Fibroblast of villous mesenchyme (primary cell): ENCODE measurements at places on chromosomes 13 and 19.
A peak's percentile ranks its signal among the peaks of the same experiment; 100 is the strongest.

- no peak for DNase-seq
Measured at GRCh38 chr13:106295971-106296370, 239.5 kb downstream of the EFNB2 start.

DNA sequence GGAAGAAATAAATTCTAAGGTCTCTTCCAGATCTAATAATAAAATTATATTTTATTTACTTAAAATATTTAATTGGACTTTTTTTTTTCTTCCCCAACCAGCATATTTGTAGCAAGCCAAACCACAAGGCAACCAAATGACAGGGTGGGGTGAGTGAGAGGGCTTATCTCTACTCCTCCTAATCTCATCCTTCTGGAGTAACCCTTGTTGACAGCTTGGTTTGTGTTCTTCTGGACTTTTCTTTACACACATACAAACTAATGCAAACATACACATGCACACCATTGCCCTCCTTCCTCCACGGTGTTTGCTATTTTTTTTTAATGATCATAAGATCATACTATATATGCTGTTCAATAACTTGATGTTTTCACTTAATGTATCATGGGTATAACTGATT, 383.1 kb downstream of the DLEU7 start:
- DNase-seq = peak; percentile 24

DNA sequence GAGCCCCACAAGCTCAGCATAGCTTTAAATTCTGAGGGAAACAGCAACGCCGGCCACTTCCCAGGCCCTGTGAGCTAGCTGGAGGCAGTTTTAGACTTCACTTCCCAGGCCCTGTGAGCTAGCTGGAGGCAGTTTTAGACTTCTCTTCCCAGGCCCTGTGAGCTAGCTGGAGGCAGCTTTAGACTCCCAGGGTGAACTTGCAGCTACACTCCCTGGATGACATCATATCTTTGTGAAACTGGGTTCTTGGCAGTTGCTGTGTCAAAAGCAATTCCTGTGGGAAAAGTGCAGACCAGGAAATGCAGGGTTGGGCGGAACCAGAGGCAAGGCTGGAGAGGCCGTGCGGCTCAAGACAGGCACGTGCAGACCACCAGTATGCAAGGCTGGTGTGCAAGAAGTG, 12.7 kb downstream of the SOX1 start:
- DNase-seq = no peak

GRCh38 chr13:106507560-106508274, 27.7 kb downstream of the EFNB2 start:
- DNase-seq = peak; percentile 96

- no peak for DNase-seq
Measured at GRCh38 chr19:54707962-54708361, 16.3 kb upstream of the KIR3DL3 start.

- DNase-seq = peak; percentile 73
Measured at GRCh38 chr13:31965361-31966066, 66.1 kb upstream of the FRY start.

DNA sequence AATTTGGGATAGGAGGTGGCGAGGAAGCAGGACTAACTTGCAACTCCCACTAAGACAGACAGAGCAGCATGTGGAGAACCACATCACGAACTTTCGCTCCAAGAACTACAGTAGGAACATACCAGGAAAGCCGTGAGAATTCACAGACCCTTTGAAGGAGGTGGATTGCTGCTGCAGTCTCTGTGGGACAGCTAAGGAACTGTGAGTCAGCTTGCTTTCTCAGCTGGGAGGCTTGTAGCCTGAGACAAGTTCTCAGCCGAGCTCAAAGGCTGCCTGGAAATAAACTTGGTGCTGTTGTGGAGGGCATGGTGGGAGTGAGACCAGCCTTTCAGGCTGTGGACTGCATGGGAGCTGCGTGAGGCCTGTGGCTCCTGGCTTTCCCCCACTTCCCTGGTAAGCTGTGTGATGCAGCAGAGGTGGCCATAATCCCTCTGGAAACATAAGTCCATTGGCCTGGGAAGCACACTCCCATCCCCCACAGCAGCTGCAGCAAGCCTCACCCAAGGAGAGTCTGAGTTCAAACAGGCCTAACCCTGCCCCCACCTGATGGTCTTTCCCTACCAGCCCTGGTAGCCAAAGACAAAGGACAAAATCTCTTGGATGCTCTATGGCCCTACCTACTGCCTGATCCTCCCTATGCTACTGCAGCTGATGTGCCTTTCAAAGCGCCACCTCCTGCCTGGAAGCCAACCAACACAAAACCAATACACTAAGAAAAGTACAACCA, 441.1 kb upstream of the HTR2A start:
- peak; percentile 71 for DNase-seq

DNA sequence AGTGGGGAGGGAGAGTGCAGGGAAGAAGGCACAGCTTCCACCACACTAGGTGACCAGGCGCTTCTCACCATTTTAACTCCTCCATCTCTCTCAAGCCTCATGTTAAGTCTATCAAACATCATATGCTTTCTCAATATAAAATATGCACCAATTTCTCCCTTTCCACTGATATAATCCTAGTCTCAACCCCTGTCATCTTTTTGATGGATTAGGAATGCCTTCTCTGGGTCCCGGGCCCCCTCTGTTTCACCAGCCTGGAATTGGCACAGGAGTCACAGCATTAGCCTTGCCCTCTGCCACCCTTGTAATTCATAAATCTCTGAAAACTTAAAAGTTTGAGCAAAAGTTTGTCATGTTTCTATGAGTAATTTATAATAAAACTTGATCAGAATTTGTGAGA, at the start of gene ZSCAN4:
TSS of gene ZSCAN4 (plus strand) at position 301 of the 400 bp plus-strand sequence. CDS start 7,211 bp downstream, outside the sequence.
- DNase-seq = no peak
